ENCODE measurements at places on chromosomes 1 and 21.

GRCh38 chr1:181023265-181024057 lies 791 bp upstream of the STX6 start:
- DNase-seq = no peak

DNA sequence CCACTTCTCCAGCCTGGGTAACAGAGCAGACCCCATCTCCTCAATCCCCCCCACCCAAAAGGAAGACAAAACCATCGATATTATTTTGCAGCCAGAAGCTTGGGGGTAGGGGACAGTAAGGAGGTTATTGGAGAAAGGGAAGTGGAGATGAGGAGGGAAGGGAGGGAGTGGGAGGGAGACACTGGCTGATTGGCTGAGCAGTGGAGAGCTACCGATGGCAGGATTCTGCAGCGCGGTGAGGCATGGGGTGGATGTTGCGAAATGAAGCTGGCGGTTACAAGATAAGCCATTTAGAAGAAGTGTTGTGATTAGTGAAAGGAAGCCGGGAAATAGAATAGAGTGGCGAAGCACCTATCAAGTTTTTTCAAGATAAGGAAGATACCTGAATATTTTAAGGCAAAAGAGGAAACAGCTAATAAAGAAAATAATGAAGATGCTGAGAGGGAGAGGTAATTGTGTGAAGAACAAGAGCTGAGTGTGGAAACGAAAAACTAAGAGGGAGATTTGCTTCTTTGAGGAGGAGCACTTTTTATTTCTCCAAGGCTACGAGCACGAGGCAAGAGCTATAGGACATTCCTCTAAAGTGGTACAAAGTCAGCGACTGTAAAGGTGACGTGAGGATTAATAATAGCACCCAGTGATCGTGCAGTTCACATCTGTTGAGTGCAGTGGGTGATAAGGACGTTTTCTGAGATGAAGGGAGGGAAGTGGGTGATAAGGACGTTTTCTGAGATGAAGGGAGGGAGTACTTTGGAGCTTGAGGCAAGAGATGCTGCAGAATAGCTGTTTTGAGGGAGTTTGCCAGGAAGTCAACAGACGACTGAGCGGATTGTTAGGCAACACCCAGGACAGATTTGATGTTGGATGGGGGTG lies 103.2 kb upstream of the KIF26B start:
- no peak for DNase-seq

- DNase-seq = no peak
Observed at GRCh38 chr21:44539991-44540666, at the start of gene KRTAP10-1. Gene KRTAP10-1 (minus strand): TSS chr21:44540195. CDS start chr21:44540150, 45 bp downstream.

- no peak for DNase-seq
Observed at GRCh38 chr1:226662642-226663326, 76.3 kb downstream of the ITPKB start.

DNA sequence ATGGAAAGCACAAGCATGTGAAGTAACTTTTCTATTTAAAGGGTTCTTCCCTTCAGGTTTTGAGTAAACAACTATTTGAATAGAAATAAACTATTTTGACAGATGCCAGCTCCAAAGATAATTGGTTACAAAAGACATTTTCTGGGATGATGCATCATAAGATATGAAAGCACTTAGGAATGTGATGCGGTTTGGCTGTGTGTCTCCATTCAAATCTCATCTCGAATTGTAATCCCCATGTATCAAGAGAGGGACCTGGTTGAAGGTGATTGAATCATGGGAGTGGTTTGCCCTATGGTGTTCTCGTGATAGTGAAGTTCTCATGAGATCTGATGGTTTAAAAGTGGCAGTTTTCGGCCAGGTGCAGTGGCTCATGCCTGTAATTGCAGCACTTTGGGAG lies 6.4 kb downstream of the DISP1 start:
- no peak for DNase-seq

DNA sequence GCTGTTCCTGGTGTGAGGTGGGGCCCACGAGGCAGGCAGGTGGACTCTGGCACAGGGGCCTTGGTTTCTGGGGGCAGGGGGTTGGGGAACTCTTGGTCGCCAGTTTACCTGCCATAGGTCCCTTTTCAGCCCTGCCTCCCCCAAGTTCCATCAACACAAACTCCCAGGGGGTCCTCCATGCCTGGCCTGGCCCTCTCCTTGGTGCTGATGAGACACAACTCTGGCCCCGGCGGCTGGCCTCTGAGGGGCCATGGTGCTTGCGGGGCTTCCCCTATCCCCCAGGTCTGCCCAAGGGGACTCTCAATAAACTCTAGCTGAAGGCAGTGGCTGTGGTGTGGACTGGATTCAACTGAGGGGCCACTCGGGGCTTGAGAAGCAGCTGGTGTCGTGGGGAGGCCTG lies 16.0 kb downstream of the HTR6 start:
- DNase-seq = no peak

DNA sequence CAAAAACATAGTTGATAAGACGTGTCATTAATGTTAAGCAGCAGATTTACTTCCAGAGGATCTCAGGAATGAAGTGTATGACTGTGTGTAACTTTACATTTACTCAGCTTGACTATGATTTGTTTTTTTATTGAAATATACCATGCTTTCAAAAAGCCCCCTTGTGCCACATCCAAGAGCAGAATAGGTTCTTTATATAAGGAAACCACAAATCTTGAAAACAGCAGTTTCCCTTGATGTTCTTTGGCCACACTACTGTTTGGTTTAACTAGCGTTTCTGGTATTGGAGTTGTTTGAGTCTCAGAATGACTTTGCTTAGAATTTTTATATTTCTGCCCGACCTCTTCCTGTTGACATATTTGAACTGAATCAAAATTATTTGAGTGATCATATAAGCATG lies 25.0 kb downstream of the LRRC8C start:
- DNase-seq = no peak

GRCh38 chr1:17310068-17310640 lies 2.2 kb downstream of the PADI4 start:
- DNase-seq = no peak

- DNase-seq = peak; percentile 49
Observed at GRCh38 chr1:54070171-54070837, 16.9 kb downstream of the TCEANC2 start.

DNA sequence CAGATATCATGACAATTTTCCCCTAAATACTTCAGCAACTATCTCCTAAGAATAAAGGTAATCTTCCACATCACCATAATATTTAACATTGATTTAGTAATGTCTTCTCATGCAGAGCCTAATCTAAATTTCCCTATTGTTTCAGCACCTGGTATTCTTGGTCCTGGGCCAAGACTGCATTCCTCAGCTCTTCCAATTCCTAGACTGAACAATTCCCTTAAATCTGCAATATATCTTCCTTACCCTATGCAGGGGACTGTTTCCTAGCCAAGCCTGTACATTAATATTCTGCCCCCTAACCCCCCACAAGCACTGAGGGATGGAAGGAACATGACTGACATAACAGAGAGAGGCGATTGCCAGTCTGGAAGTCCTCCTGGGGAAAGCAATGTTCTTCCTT lies 28.7 kb upstream of the DISP1 start:
- no peak for DNase-seq

- no peak for DNase-seq
Observed at GRCh38 chr1:15592285-15592684, 7.4 kb upstream of the AGMAT start.

- no peak for DNase-seq
Observed at GRCh38 chr1:199007423-199007822, 368.6 kb downstream of the PTPRC start.

- DNase-seq = no peak
Observed at GRCh38 chr1:190172651-190173430, 304.8 kb downstream of the BRINP3 start.

DNA sequence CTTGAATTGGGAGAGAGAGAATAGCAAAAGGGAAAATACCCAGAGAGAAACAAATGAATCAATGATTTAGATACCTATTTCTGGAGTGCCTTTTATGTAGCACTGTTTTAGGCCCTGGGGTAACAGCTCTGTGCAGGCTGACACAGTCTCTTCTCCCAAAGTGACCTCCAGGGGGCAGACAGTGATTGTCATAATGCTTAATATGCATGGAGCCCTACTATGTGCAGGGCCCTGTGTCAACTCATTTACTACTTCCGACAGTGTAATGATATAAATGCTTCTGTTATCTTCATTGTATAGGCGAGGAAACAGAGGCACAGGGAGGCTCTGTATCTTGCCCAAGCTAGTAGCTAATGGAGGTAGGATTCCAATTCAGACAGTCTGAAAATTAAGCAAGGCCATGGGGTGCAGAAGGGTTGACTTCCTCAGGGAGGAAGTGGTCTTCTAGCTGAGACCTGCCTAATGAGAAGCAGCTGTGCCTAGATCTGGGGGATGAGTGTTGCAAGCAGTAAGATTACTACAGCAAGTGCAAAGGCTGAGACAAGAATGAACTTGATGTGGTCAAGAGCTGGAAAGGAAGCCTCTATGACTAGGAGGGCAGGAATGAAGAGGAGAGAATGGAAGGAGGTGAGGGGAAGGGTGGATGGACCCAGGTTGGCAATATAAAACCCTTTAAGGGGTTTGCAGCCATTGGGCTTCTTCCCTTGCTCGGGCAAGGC lies 16.2 kb upstream of the SERINC2 start:
- no peak for DNase-seq

DNA sequence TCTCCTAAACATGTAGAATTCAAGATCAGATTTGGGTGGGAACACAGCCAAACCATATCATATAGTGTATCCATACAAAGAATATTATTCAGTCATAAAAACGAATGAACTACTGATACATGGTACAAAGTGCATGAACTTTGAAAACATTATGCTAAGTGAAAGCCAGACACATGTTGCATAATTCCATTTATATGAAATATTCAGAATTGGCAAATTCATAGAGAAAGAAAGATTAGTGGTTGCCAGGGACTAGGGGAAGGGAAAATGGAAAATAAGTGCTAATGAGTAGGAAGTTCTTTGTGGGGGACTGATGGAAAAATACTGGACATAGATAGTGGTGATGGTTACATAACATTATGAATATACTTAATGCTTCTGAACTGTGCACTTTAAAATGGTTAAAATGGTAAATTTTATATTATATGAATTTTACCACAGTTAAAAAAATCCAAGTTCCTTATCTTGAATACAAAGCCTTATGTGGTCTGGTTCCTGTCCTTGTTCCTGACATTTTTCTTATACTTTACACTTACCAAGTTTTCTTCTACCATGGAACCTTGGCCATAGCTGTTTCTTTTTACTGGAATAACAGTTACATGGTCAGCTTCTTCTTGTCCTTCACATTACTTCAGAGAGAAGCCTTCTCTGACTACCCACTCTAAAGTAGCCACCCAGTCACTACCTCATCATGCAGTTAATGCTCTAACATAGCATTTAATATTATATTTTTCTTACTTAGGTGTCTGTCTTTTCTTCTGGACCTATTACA lies 64.0 kb downstream of the CCDC18 start:
- no peak for DNase-seq

GRCh38 chr1:221025501-221025900 lies 146.3 kb downstream of the HLX start:
- no peak for DNase-seq

GRCh38 chr1:46483589-46483988 lies 6.0 kb upstream of the DMBX1 start:
- DNase-seq = no peak

GRCh38 chr1:112938210-112938609 lies 17.8 kb downstream of the SLC16A1 start:
- no peak for DNase-seq

- no peak for DNase-seq
Observed at GRCh38 chr1:26015358-26015757, 6.2 kb upstream of the EXTL1 start.

GRCh38 chr1:151720974-151721787 lies at the start of gene RIIAD1:
Gene RIIAD1 (plus strand): TSS chr1:151721522. CDS start chr1:151721537, 15 bp downstream.
- peak; percentile 13 for DNase-seq

- DNase-seq = no peak
Observed at GRCh38 chr1:5849550-5849949, 142.7 kb downstream of the NPHP4 start.

DNA sequence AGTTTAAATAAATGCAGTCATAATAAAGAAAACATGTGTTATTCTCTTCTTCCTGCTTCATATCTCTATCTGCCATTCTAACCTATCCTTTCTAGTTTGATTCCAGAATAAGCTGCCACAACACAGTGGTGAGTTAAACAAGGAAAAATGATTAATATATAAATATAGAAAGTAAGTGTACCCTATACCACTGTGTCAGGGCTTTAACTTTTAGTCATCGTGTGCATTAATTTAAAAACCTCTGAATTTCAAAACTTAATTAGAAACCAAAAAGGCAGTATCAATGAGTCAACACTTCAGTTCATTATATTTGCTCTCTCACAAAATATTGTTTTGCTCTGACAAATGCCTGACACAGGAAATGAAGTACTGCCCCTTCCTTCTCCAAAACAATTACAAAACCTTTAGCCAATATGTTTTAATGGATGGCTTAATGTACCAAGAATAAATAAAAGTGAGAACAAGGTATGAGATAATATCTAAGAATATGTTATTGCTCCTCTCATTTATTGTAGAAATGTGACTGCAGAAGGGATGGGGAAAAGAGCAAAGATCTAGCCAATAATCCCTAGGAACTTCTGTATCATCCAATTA lies 634.8 kb downstream of the KCNT2 start:
- no peak for DNase-seq

GRCh38 chr1:61287014-61287413 lies 204.7 kb downstream of the NFIA start:
- DNase-seq = no peak

GRCh38 chr1:50488356-50488755 lies 65.1 kb upstream of the DMRTA2 start:
- no peak for DNase-seq

DNA sequence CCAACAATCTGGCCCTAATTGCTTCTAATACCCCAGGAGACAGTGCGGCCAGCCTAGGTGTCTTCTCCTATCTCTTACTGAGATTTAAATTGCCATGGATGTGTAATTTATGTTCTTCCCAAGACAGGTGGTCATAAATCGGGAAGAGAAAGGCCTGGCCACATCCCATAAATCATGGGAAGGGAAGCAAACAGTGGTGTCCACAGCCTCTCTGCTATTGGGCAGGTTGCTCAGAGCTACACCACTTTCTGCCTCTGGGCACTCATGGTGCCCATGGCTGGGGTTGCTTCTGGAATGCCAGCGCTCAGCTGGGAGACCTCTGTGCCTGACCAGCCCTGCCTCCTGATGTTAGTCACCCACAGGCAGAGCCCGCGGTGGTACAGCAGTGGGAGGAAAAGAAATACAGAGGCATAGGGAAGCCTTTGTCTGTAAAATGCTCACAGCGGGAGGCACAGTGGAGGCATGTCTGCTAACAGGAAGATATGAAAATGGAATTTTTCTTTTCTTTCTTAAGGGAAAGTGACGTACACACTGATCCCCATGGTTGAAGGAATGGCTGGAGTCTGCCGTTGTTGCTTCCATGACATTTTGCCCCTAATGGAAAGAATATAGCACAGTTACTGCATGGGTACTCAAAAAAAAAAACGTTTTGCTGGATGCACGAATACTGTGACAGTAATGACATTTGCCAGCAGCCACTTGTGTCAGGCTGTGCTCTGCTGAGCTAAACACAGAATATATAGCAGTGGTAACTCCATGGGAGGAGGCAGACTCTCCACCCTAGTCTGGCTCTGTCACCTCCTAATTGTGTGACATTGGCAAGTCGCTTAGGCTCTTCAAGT lies 21.9 kb downstream of the MTARC1 start:
- DNase-seq = no peak

DNA sequence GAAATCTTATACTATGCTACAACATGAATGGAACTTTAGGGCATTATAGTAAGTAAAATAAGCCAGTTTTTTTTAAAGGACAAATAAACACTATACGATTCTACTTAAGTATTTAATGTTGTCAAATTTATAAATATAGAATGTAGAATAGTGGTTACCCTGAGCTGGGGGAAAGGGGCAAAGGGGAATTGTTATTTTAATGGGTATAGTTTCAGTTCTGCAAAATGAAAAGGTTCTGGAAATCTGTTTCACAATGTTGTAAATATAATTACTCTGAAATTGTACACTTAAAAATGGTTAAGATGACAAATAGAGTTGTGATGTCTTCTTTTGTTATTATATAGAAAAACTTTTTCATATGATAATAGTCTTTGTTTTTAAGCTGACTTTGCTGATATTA lies 366.3 kb downstream of the MRPL39 start:
- no peak for DNase-seq
